ENCODE measurements at places on chromosomes 4 and X. TPM values are rescaled to one million over a fixed set of nuclear protein-coding genes. Genes with fewer than 3 reads are reported as not detected.

AR gene
- 8.5 TPM for total RNA-seq

GRCh38 chr4:57055886-57056285 lies 54.3 kb downstream of the IGFBP7 start:
- DNase-seq = no peak

- no peak for DNase-seq
Measured at GRCh38 chr4:157806184-157806583, 366.6 kb downstream of the GASK1B start.

UGT2A1 gene
- 0.34 TPM for total RNA-seq

DNA sequence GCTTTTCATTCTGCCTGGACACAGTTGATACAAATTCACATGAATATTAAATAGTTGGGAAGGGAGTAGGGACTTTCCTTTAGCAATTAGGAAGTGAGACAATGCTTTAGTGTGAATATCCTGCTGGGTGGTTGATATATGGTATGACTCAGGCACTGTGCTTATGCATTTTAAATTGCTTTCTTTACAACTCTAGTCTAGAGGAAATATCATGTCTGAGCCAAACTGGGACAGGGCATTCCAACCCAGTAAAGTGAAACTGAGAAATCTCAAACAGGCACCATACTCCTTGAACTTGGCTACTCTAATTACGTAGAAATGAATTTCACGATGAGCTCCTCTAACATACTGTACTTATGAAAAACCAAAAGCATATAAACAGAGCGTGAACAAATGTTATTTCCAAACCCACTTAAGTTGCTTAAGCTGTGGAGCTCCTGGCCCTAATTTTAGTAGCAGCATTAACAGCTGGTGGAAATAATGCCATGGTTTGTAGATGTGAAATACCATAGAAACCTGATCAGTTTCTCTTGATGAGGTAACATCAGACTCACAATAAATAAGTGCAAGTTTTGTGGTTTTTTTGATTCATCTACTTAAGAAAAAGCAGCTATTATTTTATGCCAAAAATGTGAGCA lies 242.9 kb upstream of the GK2 start:
- no peak for DNase-seq

ZNF827 gene
- 25.6 TPM for total RNA-seq

USP51 gene
- 6.4 TPM for total RNA-seq

RAB33A gene
- 3.0 TPM for total RNA-seq

DNA sequence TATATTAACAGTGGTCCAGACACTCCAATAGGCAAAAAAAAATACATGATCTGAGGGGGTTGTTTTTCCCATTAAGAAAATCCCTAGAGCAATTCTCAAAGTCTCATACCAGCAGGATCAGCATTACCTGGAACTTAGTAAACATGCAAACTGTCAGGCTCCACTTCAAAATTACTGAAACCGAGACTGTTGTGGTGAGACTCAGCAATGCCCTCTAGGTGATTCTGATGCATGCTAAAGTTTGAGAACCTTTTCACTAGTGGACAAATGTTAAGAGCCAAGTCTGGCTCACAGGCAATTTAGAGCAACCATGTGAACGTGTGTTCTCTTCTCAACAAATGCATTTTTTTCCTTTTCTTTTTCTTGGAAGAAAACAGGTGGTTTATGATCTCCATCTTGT lies 30.2 kb downstream of the NEK1 start:
- DNase-seq = no peak

- no peak for DNase-seq
Measured at GRCh38 chrX:69260169-69260568, 94.9 kb upstream of the PJA1 start.

- no peak for DNase-seq
Measured at GRCh38 chrX:109679820-109680219, 53.2 kb downstream of the ACSL4 start.

GRCh38 chr4:8307714-8308113 lies 38.2 kb downstream of the HTRA3 start:
- DNase-seq = peak; percentile 2

DNA sequence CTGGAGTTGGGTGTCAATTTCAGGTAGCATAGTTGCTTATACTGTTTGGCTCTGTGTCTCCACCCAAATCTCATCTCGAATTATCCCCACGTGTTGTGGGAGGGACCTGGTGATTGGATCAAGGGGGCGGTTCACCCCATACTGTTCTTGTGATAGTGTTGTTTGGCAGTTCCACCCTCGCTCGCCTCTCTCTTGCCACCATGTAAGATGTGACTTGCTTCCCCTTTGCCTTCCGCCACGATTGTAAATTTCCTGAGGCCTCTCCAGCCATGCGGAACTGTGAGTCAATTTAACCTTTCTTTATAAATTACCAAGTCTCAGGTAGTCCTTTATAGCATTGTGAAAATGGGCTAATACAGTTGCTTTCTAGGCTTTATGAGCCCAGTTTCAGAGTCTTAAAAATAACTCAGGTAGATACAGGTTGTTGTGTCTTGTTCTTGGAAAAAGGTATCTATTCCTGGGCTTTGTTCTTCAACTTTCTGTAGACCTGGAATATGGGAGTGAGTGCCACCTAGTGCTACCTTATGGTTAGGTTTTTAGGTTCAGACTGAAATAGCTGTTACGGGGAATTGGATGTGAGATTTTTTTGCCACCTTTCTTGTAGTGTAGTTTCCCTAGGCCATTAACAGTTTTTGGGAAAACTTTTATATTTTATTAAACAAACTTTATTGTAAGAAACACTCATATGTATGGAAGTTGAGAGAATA lies 15.6 kb downstream of the PGK1 start:
- no peak for DNase-seq

YY2 gene
- 1.4 TPM for total RNA-seq

SOWAHB gene
- total RNA-seq = 1.5 TPM
